ENCODE measurements at places on chromosomes 2 and 18.

DNA sequence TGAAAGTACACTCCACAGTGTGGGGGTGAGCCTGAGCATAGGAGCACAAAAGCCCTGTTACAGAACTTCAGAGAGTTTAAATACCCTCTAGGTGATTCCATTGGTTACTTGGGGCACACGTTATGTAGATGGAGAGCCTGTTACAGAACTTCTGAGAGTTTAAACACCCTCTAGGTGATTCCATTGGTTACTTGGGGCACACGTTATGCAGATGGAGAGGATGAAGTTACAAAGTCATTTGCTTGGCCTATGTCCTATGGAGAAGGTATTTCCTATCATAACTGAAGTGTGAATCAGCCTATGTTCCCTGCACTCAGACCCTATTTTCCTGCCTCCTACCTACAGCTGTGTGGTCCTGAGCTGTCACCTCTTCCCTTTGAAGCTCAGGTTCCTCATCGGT lies 3.8 kb upstream of the CAPN10 start:
- no peak for DNase-seq

GRCh38 chr2:212153923-212154322 lies 384.7 kb downstream of the ERBB4 start:
- DNase-seq = no peak

DNA sequence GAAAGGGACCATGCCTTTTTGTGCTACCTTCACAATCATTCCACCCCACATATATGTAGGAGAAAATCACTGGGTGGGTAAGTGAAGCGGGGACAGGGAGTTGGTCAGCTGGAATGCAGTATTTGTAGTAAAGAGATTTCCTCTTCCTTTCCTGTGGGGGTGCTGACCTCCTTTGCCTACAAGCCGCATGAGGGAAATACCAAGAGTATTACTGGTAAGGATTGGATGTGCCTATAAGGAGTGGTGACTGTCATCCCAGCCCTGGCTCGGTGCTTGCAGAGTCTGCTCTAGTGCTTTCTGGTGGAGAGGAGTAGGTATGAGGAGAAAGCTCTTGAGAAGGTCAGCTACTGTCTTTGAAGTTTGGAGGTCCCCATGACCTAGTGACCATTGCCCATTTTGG lies 324.6 kb downstream of the HRH4 start:
- no peak for DNase-seq

DNA sequence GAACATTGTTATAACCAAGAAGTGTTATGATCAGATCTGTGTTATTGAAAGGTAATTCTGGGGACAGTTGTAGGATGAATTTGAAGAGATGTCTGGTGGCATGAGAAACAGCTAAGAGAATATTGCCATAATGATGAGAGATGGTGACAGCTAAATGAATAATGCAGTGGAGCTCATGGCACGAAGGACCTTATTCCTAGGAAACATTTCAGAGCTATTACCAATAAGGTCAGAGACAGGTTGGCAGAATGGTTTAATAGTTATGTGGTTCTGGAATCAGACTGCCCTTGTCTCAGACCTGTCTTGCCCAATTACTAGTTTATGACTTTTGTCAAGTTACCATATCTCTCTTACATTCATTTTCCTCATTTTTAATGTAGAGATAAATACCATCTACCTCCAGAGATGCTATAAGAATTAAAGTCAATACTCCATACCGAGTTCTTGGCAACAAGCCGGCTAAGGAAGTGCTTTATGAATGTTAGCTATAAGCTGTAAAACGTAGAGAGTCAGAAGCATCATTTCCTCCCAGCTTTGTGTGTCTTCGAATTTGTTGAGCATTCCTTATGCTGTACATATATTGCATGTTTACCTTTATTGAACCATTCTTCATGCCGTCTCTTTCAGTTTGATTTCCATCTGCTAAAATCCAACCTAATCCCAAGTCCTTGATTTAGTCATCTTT lies 73.6 kb upstream of the COL5A2 start:
- no peak for DNase-seq

DNA sequence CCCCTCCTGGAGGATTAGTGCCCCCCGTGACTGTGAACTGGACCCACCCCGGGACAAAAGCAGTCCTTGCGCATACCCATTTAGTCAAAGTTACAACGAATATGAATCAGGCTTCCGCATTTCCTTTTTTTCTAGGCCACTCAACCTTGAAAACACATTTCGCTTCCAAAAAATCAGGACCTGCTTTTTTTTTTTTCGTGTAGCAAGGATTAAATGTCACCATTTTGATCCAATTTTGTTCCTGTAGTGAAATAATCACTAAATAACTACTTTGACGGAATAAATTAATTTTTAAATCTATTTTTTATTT lies 464 bp upstream of the FTCDNL1 start:
- DNase-seq = no peak

DNA sequence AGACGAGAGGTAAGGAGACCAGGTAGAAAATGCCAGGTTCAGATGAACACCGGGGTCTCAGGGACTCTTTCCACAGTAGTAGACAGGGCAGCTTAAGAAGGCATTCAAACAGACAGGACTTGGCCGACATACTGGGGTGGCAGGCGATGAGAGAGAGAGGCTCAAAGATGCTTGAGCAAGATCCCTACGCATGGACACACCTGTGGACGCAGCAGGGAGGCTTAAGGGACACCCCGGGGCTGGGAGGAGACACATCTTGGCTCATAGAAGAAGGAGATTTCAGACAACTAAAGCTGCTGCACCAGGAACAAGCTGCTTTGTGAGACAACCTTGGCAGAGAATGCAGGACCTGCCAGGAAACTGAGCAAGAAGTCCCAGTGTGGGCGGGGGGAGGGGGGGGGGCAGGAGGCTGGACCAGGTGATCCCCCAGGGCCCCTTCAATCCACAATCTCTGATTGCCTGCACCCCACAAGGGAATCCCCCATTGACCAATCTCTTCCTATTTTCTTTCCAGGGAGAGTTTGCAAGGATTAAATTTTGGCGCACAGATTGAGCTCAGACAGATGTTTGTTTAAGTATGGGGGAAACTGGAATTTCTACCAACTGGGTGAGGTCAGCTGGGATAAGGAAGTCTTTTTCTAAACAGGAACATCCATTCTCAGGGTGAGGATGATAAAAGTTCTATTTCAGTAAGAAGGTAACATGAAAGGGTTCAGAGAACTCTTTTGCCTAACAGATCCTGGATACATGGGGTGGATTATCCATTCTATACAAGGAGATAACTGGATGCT lies 400.7 kb downstream of the NBAS start:
- DNase-seq = no peak

DNA sequence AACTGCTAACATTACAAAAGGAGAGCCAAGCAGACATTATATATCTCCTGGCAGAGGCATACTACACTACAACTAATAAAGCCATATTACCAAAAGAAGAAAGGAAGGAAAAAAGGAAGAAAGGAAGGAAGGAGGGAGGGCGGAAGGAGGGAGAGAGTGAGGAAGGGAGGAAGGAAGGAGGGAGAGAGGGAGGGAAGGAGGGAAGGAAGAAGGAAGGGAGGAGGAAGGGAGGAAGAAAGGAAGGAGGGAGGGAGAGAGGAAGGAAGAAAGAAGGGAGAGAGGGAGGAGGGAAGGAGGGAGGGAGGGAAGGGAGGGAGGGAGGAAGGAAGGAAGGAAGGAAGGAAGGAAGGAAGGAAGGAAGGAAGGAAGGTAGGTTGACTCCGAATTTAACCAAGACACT lies 133.4 kb downstream of the PDE11A start:
- DNase-seq = no peak

DNA sequence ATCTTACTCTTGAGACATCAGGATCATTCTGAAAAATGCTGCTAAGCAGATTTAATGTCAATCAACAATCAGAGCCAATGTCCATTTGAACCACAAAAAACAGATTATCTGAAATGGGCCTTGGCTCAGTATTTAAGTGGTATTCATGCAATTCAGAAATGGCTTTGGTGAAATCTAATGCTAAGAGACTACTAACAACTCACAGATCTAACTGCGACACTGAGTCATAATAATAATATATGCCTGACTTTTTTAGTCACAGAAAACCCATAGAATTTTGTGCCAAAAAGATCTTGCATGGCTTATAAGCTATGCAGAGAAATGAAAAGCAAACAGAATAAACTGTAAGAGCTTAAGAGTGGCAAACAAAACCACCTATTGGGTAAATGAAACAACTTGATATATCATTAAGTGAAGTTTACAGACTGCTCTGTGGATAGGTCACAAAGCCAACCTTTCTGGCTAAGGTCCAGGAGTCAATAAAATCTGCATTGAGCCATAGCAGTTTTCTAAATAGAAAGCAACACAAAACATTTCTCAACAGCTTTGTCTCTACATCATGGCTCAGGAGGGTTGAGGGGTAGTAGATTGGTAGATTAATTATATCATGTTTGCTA lies 234.3 kb downstream of the LRATD1 start:
- DNase-seq = no peak

DNA sequence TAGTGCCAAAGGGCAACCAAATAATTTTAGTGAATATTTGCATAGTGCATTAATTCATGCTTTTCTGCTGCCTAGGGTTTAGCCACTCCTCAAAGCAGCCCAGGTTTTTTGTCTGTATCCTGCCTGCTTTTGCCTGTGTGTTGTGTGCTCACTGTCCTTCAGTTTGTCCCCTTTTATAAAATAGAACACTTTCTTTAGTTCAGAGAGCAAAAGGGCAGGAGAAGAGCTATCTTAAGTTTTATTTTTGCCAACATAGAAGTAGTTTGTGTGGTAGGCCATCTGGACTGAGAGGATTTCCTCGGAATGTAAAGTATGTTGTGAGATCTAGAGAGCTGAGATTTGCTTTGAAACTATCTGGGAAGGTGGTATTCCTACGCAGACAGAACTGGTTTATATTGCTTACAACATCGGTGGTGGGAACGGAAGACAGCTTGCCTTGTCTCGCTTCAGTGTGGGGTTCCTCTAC lies 64.9 kb downstream of the EML4 start:
- DNase-seq = no peak

DNA sequence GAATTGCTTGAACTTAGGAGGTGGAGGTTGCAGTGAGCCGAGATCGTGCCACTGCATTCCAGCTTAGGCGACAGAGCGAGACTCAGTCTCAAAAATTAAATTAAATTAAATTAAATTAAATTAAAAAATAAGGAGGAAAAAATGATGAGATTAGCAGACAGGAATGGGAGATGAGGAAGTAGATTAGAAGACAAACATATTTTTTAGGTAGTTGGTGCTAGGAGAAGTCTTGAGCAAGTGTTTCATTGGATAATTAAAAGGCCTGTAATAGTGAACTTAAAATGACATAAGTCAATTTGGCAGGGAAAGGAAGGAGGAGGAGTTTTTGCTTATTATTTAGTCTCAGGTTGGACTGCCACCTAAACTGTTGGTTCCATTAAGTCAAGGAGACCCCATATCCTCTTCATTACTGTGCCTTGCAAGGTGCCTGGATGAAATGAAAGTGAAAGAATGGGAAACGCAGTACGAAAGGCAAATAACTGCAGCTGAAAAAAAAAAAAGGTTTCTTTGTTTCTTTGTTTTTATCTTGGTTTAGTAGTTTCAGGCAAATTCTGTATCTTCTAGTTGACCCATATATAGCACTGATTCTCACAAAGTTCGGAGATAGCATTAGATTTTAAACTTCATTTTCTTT lies 162.0 kb downstream of the SLC8A1 start:
- no peak for DNase-seq

DNA sequence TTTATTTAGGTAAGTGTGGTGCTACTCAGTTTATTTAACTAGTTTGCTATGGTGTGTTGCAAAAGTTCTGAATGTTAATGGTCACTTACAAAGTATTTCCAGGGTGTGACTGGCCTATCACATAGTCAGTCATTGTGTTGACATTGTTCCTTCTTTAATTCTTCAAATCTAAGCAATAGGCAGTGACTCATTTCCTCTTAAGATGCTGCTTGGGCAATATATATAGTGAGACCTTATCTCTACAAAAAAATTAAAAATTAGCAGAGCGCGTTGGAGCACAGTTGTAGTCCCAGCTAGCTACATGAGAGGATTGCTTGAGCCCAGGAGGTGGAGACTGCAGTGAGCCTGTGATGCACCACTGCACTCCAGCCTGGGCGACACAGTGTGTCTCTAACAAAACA lies 5.8 kb upstream of the CCDC88A start:
- no peak for DNase-seq

- DNase-seq = no peak
Observed at GRCh38 chr2:119147776-119148715, 10.5 kb downstream of the C1QL2 start.

DNA sequence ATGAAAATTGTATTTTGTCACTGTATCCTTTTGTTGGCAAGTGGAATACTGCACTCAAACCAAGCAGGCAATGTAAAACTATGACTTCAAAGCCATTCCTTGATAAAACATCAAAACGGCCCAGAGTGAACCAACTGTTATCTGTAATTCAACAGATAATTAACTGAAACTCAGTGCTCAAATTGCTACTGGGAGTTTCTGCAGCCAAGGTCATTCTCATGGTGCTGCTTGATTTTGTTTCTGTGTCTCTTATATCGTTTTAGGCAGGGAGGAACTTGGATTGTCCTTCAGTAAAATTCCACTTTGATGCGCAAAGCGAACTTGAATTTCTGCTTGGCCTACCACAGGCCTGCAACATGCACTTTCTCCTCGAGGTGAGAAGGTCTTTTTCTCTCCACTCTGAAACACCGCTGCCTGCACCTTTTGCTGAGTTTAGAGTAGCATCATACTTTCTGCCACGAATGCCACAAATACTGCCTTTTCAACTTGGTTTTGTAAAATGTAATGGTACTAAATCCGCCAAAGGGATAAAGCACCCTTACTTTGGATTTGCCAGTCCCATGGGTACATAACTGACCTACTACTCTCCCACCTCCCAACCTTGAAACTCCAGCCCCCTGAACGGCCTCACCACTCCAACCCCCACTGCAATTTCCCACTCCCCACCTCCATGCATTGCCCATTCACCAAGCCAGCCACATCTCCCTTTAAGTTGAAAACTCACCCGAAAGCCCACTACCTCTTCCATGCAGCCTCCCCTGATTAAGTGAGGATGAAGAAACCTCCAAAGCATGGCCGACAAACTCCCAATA lies 204.7 kb downstream of the TGIF1 start:
- DNase-seq = no peak

- DNase-seq = no peak
Observed at GRCh38 chr2:69237070-69237670, 149.9 kb downstream of the GFPT1 start.

DNA sequence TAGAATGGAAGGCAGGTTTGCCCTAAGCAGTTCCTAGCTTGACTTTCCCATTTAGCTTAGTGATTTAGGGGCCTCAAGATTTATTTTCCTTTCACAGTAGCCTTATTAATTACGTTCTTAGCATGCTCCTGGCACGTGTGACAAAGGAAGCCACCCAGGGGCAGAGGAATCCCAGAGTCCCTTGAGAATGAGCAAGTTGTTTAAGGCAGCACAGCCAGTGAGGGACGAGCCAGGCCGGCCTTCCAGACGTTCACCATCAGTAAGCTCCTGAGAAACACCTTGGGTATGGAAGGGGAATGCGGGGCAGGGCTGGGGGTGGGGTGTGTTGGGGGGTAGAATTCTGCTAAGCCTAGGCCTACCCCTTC lies 76.3 kb downstream of the SOWAHC start:
- no peak for DNase-seq

DNA sequence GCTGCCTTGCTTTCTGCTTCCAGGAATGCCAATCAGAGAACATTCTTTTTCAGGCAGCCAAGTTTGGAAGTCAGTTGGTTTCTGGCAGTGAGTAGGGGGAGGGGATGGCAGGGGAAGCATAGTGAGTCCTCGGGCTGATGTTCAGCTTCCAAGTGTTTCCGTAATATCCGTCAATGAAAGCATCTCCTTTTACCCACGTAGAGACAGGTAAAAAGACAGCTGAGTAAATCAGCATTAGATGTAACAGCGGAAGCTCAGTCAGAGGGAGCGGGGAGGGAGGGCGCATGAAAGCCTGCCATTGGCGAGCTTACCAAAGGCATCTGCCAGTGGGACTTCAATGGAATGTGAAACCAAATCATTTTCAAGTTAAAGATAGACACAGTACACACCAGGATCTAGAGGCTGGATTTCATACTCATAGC lies 117.1 kb upstream of the DTNA start:
- DNase-seq = no peak
